CD4-positive, alpha-beta T cell treated with Interleukin-15 for 4 hours (primary cell): ENCODE measurements at places on chromosomes 12 and 14.

GRCh38 chr12:40105515-40106201 lies at the start of gene SLC2A13:
SLC2A13 (minus strand) TSS chr12:40106081; CDS start chr12:40105808, 273 bp downstream.
- DNase-seq = peak; percentile 71

GRCh38 chr14:102927878-102928411 lies 5.5 kb downstream of the AMN start:
- DNase-seq = no peak

DNA sequence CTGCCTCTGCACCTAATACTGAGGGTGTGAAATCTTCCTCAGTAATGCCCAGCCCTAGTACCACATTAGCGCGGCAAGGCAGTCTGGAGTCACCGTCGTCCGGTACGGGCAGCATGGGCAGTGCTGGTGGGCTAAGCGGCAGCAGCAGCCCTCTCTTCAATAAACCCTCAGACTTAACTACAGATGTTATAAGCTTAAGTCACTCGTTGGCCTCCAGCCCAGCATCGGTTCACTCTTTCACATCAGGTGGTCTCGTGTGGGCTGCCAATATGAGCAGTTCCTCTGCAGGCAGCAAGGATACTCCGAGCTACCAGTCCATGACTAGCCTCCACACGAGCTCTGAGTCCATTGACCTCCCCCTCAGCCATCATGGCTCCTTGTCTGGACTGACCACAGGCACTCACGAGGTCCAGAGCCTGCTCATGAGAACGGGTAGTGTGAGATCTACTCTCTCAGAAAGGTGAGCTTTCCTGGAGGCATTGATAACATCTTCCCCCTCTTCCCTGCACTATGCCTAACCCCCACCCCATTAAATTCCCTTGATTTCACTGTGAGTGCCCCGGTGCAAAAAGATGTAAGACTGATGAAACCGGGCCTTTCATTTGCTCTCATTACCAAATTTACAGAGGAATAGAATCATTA lies 291.4 kb downstream of the NAV3 start:
- no peak for DNase-seq

GRCh38 chr14:81252278-81252677 lies 31.5 kb upstream of the GTF2A1 start:
- DNase-seq = no peak

DNA sequence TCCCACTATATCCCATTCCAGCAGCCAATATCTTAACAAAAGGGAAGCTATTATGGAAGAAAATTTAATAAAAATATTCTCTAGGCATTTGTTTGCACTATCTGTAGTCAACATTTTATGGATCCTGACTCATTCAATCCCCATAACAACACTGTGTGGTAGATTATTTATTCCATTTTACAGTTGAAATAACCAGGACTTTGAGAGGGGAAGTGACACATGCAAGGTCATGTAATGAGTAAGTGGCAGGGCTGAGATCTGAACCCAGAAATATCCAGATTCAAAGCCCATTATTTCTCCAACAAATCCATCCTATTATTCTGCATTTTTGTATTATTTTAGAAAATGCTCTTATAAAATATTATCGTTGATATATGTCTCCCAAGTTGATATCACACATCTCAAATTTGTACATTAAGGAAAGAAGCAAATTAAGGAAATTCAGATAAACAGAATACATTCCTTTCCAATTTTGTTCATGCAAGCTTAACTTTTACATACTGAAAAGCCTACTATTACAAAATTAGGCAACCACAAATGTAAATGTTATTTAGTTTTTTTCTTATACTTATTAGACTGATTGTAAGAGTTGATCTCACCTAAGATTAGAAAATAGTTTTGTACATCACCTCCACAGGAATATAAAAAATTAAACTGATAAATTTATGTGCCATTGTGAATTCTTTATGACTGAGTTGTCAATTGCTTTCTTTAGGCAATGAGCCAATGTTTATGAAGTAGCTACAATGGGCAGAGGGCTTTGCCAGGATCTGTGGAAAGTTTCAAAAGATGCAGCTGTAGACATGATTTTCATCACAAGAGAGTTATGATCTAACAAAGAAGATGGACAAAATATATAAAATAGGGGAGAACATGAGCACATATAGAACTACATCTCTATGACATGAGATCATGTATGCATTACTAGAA lies 55.1 kb upstream of the E2F7 start:
- no peak for DNase-seq

GRCh38 chr12:11758510-11759493 lies 109.3 kb downstream of the ETV6 start:
- DNase-seq = no peak

GRCh38 chr12:47808574-47809365 lies 10.9 kb downstream of the HDAC7 start:
- peak; percentile 57 for DNase-seq

DNA sequence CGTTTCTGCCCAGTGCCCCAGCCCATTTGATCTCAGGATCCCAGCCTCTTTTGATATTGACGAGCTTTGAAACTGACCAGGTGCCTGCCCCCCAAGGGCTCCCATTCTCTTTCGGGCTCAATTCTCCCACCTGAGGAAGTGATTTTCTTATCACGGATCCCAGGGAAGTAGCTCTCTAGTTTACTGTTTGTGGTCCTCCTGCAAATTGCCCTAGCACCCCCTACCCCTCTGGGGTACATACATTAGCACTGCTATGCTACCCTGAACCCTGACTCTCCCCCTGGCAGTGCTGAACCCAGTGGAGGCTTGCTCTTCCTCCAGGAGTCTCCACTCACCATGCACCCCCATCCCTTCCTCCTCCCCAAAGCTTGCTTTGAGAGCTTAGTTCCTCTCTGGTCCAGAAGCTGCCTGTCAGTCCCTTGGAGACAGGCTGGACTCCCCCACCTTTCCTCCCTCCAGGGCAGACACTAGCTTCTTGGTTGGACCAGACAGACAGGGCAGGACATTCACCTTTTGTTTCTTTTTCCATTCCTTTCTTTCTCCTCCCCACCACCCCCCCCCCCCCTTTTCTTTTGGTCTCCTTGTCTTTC lies 4.4 kb upstream of the TBX3 start:
- no peak for DNase-seq

DNA sequence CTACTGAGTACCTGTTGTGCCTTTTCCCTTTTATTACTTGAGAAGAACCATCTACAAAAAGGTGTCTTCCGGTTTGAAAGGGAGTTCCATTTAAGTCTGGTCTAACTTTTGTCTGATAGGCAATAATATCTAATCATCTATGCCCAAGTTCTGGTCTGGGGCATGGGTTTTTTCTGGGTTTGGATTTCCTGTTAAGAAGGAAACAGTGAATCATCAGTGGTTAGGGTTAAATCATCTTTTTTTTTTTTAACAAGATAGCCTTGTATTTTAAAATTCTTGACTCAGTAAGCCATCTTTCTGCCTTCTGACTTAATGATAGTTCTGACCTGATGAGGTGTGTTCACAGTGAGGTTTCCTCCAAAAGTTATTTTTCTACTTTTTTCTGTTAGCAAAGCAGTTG lies 29.3 kb upstream of the CPNE8 start:
- DNase-seq = no peak

- DNase-seq = no peak
These were observed 613.9 kb upstream of the NOVA1 start for GRCh38 chr14:27211741-27212140.

- DNase-seq = no peak
These were observed 86.3 kb downstream of the IRF2BPL start for GRCh38 chr14:76941946-76942805.

DNA sequence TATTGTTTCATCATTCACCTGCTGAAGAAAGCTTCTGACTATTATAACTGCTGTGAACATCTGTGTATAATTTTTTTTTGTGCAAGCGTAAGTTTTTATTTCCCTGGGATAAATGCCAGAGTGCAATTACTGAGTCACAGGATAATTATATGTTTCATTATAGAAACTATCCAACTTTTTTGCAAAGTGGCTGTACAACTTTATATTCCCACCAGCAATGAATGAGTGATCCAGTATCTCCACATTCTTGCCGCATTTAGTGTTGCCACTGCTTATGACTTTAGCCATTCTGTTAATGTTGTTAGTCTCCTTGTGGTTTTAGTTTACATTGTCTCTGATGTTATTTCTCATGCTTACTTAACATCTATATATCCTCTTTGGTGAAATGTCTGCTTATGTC lies 88.1 kb upstream of the CCDC175 start:
- no peak for DNase-seq

DNA sequence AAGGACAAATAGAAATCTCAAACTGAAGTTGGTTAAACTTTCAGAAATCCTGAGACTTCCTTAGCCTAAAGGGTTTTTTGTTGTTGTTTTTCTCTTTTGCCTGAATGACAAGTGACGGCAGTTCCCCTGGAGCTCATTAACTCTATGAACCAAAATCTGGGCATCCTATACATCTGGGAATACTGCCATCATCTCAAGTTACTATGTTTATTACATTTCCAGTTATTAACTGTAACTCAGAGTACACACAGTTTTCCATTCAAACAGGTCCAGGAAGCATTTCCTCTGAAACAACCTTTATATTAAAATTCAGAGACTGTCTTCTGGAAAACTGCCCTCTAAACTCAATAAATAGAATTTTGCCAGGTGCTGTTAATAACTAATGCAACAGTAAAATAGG lies 55.6 kb upstream of the CDKL1 start:
- DNase-seq = no peak

DNA sequence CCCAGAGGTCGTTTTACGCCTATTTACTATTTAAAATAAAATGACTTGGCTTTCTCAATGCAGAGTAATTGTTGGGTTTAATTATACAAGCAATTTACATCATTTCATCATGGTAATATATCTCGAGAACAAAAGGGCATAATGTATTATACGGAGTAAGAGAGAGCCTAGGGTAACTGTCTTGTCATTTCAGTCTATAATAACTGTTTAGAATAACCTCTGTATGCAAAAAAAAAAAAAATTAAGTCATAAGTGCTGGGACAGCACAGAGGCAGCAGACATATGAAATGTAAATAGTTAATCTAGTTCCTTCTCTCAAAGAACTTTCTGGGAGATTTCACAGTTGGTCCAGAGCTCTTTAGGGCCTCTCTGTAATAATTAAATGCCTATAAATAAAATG lies 284.9 kb downstream of the TMTC2 start:
- no peak for DNase-seq

GRCh38 chr12:82486524-82487235 lies 128.4 kb downstream of the METTL25 start:
- DNase-seq = no peak

DNA sequence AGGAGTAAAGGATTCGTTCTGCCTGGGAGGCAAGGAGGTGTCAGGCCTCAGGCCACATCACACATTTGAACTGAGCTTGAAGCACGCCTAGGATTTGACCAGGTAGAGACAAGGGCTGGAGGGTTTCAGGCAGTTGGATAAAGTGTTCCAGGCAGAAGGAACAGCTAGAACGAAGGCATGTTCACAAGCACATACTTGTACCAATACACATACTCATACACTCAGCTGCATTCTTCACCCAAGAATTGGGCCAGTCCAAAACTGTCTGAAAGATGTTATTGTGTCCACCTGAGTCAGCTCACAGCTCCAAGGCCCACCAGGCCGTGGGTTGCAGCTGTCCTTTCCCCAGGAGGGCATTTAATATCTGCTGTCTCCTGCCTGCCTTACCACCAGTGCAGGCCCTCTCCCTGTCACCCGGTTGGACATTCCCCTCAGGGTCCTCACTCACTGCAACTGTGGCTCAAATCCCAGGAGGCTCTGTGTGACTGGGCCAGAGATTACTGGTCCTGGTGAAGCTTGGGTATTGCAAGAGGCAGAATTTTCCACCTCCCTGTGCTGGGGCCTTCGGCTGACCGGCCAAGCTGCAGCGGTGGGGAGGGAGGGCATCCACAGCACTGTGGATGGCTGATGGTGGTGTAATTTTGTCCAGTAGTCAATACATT lies 12.8 kb upstream of the AQP2 start:
- no peak for DNase-seq

DNA sequence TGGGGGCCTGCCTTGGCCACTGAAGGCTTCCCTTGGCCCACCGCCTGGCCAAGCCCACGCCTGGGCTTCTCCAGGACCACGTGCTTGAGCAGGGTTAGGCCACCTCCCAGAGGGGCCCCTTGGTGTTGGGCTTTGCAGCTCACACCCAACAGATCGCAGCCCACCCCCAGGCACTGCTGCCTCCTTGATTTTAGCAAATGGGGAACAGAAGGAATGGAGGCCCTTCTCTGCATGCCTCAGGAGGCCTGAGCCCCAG lies 23.3 kb downstream of the RAB35 start:
- DNase-seq = no peak

DNA sequence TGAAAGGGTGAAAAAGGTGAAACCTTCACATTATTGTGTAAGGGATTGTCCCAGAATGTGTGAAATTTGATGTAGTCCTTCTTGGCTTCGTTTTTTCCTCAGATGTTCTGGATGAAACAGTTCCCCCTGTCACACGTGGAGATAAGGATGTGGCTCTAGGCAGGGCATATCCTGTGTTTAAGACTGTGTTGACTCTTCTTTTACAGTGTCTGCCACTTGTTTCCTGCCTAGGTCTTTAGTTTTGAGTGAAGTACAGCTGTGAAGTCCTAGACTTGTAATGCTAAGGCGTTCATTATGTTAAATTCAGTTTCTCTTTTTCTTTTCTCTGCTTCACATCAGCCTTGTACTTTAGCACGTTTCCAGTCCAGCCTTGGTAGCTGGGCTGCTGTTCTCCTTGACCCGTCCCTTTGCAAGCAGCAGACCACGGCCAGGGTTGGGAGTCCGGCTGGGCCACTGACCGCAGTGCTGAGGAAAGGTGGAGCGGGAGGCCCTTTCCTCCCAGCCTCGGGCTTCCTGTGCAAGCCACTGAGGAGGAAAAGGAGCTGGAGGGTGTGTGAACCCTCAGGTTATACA lies 59.1 kb downstream of the RASSF3 start:
- peak; percentile 79 for DNase-seq

GRCh38 chr12:84397263-84397662 lies 515.3 kb downstream of the SLC6A15 start:
- DNase-seq = no peak

DNA sequence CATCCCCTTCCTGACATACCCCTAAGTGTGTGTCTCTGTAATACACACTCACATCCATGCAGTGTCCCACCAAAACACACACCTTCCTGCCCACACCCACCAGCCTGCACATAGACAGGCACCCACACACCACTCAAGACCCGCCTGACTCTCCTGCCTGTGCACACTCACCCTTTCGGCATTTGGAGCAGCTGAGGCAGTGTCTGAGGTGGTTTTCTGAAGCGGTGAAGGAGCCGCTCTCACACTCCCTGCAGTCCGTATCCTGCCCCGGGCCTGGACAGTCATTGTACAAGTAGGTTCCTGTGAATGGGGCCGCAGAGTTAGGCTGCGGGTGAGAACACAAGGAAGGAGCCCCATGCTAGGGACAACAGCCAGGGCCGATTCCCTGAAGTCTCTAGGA lies 8.3 kb downstream of the TNFRSF1A start:
- no peak for DNase-seq
